ENCODE measurements at places on chromosomes 12 and 14. TPM values are rescaled to one million over a fixed set of nuclear protein-coding genes. Genes with fewer than 3 reads are reported as not detected.

DNA sequence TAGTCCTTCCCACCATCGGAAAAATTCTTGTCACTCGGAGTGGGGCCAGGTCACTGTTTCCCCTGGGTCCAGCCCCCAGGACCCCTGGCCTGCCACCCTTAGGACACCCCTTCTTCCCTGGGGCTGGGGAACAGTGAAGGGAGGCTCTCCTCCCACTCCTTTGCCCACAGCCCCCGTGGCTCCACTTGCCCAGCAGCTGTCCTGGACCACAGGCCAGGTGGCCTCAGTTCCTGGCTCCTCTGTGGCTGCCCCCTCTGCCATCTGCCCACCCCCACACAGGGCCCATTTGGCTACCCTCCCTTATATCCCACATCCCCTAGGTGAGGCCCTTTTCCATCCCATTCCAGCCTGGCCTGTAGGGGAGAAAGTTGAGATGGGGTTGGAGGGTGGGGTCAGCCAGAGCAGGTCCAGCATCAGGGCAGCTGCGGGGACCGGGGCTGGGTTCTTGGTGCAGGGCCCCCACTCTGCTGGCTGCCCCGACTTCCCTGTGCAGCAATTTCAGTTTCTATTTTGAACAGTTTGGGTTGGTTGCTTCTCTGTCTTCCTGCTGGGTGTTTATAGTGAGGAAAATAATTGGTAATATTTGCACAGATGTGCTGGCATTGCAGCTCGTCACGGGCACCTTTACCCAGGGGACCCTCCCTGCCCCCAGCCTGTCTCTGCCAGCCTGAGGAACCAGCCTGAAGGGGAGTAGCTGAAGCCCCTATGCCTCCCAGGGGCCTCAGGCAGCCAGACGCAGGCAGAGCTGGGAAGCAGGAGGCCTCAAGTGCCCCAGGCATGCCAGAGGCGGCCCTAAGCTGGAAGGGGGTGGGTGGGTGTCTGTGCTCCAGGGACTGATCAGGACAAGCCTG, 23.4 kb downstream of the SYNDIG1L start:
- DNase-seq, result no peak
- H3K4me3 ChIP-seq, result no peak overlapping the region
- H3K36me3 ChIP-seq, result no peaks in the 10 kb centered on the region
- H3K27ac ChIP-seq, result no peak overlapping the region

DNA sequence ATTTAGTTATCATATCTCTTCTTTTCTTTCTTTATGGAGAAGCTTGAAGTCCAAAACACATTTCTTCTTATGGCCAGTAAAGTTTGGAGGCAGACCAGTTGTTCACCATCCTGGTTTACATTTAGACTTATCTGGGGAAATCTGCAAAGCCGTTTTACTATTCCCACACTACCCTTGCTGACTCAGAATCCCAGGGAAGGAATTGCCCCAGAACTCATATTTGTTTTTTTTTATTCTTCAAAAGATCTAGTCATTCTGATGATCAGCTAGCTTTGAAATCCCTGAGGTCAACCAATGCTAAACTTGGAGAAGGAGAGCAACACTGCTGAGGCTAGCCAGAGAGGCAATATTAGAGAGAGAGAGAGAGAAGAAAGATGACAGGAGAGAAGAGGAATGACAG, 12.3 kb upstream of the LMO3 start:
- no peak overlapping the region for H3K4me3 ChIP-seq
- DNase-seq, result peak; percentile 17
- H3K36me3 ChIP-seq, result no peaks in the 10 kb centered on the region
- peak overlapping the region; percentile 6 for H3K27ac ChIP-seq
- H3K4me1 ChIP-seq, result peaks cover 15% of the 10 kb centered on the region
- H3K27me3 ChIP-seq, result no peaks in the 10 kb centered on the region

- H3K4me3 ChIP-seq, result no peak overlapping the region
- H3K27me3 ChIP-seq, result peaks cover 32% of the 10 kb centered on the region
- no peak overlapping the region for H3K27ac ChIP-seq
These were observed 49.4 kb downstream of the PITPNM2 start for GRCh38 chr12:123101526-123101925.

DNA sequence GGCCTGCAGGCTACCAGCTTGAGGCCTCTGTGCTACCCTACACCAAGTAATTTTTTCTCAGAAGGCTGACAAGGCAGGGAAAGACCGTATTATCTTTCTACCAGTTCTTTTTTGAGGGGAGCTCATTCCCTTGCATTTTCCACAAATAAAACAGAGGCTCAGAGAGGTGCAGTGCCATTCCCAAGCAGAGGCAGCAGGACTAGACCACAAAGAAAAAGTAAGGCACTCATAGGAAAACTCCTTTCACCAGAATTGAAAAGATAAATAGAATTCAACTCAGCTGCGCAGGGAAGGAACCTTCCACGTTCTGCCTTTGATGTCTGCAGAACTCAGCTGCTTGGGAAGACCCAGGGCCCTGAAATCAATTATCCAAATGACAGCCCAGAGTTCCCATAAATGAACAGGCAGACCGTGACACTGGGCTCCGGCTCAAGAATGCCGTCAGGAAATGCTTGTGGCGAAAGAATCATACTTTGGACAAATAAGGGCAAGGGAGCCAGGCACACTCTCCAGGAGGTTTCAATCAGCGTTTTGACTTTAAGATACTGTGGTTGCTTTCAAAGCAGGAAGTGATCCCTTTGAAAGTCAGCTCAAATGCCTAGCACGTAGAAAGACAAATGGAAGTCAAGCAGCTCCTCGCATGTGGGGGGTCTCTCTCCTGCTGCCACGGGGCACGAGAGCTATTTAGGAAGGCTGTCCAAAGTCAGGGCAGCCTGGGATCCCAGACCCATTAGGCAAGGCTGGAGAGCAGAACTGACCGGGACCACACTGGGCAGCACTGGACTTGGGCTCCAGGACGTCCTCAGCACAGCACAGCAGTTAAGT, 14.0 kb downstream of the KCTD10 start:
- H3K27me3 ChIP-seq, result peaks cover 1% of the 10 kb centered on the region
- DNase-seq, result peak; percentile 93
- peak overlapping the region; percentile 79 for H3K4me3 ChIP-seq
- H3K36me3 ChIP-seq, result peaks cover 61% of the 10 kb centered on the region
- peak overlapping the region; percentile 99 for H3K27ac ChIP-seq
- peaks cover 91% of the 10 kb centered on the region for H3K4me1 ChIP-seq

- H3K4me3 ChIP-seq, result no peak overlapping the region
- no peak for DNase-seq
- no peaks in the 10 kb centered on the region for H3K36me3 ChIP-seq
- no peaks in the 10 kb centered on the region for H3K27me3 ChIP-seq
These were observed 5.4 kb upstream of the MRPS35 start for GRCh38 chr12:27705263-27705662.

GRCh38 chr12:118456741-118457140, 80.4 kb downstream of the SUDS3 start:
- H3K36me3 ChIP-seq, result no peaks in the 10 kb centered on the region
- DNase-seq, result peak; percentile 6
- no peak overlapping the region for H3K4me3 ChIP-seq
- H3K27me3 ChIP-seq, result peaks cover 5% of the 10 kb centered on the region
- H3K27ac ChIP-seq, result peak overlapping the region; percentile 13

DNA sequence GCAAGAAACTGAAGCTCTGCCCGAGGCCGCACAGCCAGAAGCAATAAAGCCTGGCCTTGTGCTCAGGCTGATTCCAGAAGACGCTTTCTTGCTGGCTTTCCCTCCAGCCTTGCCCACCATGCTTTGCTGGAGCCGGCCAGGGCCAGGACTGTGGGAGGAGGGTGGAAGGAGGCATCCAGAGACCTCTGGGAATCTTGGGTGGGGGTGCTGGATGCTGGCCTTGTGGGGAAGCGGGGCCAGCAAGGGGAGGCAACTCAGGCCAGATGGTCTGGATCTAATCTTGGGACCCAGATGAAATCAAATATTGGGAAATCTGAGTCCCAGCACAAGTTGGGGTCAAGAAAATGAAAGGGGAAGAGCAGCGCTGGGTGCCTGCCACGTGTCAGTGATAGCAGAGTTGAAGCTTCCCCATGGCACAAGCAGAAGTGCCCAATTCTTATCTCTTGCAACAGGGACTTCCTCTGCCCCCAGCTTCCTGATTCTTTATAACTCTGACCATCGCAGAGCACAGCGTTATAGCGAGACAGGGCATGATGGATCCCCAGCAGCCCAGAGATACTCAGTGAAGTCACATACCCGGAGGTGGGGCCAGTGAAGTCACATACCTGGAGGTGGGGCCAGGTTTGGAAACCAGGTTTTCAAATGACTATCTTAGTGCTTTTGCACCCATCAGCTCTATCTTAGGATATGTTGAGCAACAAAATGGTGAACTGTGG, 6.4 kb upstream of the RABGGTA start:
- H3K4me3 ChIP-seq, result no peak overlapping the region
- H3K4me1 ChIP-seq, result peaks cover 41% of the 10 kb centered on the region
- no peak overlapping the region for H3K27ac ChIP-seq
- DNase-seq, result no peak

GRCh38 chr12:49335955-49336644, 888 bp downstream of the C1QL4 start:
- H3K36me3 ChIP-seq, result no peaks in the 10 kb centered on the region
- H3K27ac ChIP-seq, result no peak overlapping the region
- H3K4me1 ChIP-seq, result peaks cover 13% of the 10 kb centered on the region
- peaks cover 34% of the 10 kb centered on the region for H3K27me3 ChIP-seq
- no peak overlapping the region for H3K4me3 ChIP-seq

DNA sequence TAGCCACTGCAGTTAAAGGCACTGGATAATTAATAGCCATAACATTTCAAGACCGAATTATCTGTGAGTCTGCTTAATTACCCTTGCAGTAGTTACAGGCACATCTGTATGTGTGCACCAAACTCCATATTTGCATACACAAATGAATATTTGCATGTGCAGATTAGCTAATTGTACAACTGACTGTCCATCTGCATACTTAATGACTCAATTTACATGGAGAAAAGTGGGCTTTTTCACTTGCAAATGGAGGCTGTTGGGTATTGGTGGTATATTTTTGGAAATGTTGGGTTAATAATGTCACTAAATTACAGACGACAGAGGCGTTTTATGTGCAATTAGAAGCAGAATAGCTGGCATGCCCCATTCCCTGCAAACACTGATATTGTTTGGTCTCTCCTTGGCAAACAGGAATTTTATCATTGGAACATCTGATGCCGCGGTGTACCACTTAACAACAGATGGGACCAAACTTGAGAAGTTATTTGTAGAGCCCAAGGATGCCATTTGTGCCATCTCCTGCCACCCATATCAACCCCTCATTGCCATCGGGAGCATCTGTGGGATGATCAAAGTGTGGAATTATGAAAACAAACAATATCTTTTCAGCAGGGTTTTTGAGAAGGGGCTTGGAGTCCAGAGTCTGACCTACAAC, 39.6 kb downstream of the CFAP251 start:
- no peak overlapping the region for H3K27ac ChIP-seq
- no peak for DNase-seq
- no peaks in the 10 kb centered on the region for H3K27me3 ChIP-seq
- peaks cover 26% of the 10 kb centered on the region for H3K36me3 ChIP-seq
- H3K4me1 ChIP-seq, result peaks cover 9% of the 10 kb centered on the region

- H3K36me3 ChIP-seq, result no peaks in the 10 kb centered on the region
- no peaks in the 10 kb centered on the region for H3K27me3 ChIP-seq
- DNase-seq, result no peak
These were observed 160.8 kb upstream of the KRR1 start for GRCh38 chr12:75672200-75672599.

- no peak overlapping the region for H3K4me3 ChIP-seq
- H3K27ac ChIP-seq, result no peak overlapping the region
- peak; percentile 15 for DNase-seq
- peaks cover 9% of the 10 kb centered on the region for H3K36me3 ChIP-seq
These were observed 269.0 kb upstream of the GARIN2 start for GRCh38 chr14:66920196-66920595.

GRCh38 chr12:122473543-122474323, 27.0 kb downstream of the ZCCHC8 start:
- no peaks in the 10 kb centered on the region for H3K27me3 ChIP-seq
- peaks cover 25% of the 10 kb centered on the region for H3K4me1 ChIP-seq
- H3K27ac ChIP-seq, result peak overlapping the region; percentile 27

DNA sequence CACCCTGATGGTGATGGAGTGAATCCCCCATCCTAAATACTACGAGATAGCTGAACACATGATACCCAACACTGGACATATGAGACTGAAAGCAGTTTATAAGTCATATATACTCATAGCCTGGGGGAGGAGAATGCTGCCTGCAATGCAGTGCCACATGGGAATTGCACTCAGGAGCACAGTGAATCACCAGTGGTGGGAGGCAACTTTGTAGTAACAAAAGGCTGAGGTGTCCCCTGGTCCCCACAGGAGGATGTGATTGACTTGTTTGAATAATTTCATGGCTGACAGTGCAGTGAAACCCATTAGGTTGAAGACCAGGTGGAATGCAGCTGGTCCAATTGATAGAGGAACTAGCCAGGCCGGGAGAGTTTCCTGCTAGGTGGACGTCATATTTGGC, 20.2 kb downstream of the CCDC38 start:
- DNase-seq, result no peak
- no peak overlapping the region for H3K4me3 ChIP-seq
- H3K4me1 ChIP-seq, result no peaks in the 10 kb centered on the region
- H3K36me3 ChIP-seq, result no peaks in the 10 kb centered on the region
- H3K27me3 ChIP-seq, result peaks cover 7% of the 10 kb centered on the region
- no peak overlapping the region for H3K27ac ChIP-seq

DNA sequence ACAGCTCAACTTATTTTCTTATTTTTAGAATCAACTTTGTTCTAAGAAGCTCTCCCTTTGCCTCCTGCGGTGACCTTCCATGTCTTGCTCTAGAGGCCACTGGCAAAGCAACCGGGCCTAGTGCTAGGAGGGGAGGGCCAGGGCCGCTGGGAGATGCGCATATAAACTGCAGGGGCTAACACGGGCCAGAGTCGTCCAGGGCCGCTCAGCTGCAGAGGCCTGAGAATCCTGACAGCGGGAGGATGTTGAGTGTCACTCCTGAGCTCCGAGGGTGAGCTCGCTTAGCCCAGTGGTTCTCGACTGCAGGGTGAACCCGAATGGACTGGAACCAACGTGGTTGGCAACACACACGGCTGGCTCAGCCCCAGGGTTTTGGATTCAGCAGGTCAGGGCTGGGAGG, 6.5 kb upstream of the PIWIL1 start:
- no peak overlapping the region for H3K4me3 ChIP-seq
- H3K36me3 ChIP-seq, result no peaks in the 10 kb centered on the region
- H3K27ac ChIP-seq, result no peak overlapping the region
- no peak for DNase-seq
- H3K4me1 ChIP-seq, result no peaks in the 10 kb centered on the region
- no peaks in the 10 kb centered on the region for H3K27me3 ChIP-seq

DNA sequence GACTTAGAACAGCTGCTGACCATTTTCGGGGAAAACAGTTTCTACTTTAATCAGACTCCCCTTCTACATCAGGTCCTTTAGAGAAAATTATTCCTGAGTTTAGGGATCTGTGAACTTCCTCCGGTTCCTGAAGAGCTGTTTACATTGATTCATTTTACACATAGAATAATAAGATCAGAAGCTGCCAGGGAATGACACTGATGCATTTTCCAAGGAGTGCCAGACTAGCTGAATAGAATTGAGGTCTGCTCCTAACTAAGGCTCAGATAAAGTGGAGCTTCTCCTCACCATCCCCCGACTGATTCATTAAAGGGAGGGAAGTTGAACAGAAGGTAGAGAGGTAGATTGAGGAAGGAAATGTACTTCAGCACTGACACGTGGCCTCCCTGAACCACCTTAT, 41.9 kb upstream of the PSMA6 start:
- no peaks in the 10 kb centered on the region for H3K36me3 ChIP-seq
- H3K4me3 ChIP-seq, result no peak overlapping the region
- H3K4me1 ChIP-seq, result no peaks in the 10 kb centered on the region

KRT86 gene
- 0.18 TPM for total RNA-seq

KLRK1 gene
- total RNA-seq, result not detected

TMEM52B gene
- 1.00 TPM for total RNA-seq

KERA gene
- not detected for total RNA-seq

SLC4A8 gene
- 15.5 TPM for total RNA-seq

ZNF740 gene
- 17.7 TPM for total RNA-seq

TCL1B gene
- total RNA-seq, result not detected

ASCL1 gene
- not detected for total RNA-seq

TMTC2 gene
- 3.0 TPM for total RNA-seq

PLXNC1 gene
- total RNA-seq, result 0.40 TPM

All from HFFc6 (cell line).